Hepatocyte (in vitro differentiated cells): ENCODE measurements at places on chromosomes 7 and 10.

DNA sequence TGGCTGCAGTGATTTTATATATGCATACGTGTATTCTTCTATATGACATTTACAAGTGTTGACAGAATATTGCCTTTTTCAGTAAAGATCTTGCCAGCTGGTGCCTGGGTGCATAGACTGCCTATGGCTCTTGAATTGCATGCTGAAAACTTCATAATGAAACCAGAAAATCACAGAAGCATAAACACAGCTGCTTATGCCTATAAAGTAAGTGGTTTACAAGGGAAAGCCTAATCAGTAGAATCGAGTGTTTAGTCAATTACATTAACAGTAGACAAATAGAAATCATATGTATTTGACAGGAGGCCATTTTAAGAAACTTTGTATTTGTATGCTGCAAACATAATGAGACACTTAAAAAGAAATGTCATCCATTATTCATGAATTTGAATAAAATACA, 82.5 kb downstream of the TMEM168 start:
- no peak for DNase-seq

DNA sequence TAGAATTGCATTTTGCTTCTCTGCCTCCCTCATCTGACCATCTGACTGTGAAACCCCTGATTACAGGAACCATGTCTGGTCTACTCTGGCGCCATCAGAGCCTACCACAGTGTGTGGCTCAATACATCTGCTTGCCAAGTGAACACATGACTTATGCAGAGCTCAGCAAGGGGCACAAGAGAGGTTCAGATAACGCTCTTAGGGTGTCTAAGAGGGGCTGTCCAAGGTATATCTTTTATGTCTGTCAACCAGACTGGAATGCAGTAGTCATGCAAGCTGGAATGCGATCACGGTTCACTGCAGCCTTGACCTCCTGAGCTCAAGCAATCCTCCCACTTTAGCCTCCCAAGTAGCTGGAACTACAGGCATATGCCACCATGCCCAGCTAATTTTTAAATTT, 10.3 kb upstream of the RRP12 start:
- DNase-seq: no peak

GRCh38 chr7:130655286-130655685, 13.3 kb downstream of the COPG2 start:
- no peak for DNase-seq

DNA sequence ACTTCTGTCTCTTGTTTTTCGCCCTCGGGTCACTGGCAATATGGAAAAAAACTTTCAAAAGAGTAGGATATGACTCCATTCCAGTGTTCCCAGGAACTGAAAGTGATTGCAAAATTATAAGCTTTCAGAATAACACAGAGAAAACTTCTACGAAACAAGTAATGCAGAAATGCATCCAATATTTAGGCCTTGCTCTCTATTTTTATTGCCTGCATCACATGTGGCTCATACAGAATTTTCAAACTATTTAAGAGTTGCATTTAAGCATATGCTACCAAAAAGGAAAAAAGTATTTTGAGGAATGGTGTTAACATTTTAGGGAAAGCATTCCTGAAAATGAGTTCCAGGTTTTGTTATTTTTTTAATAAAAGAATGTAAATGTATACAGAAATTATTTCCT, 228.0 kb downstream of the CACNB2 start:
- no peak for DNase-seq

GRCh38 chr10:1424648-1425047, 312.7 kb downstream of the ADARB2 start:
- no peak for DNase-seq

- no peak for DNase-seq
Observed at GRCh38 chr7:96591159-96591899, 118.3 kb downstream of the SEM1 start.

DNA sequence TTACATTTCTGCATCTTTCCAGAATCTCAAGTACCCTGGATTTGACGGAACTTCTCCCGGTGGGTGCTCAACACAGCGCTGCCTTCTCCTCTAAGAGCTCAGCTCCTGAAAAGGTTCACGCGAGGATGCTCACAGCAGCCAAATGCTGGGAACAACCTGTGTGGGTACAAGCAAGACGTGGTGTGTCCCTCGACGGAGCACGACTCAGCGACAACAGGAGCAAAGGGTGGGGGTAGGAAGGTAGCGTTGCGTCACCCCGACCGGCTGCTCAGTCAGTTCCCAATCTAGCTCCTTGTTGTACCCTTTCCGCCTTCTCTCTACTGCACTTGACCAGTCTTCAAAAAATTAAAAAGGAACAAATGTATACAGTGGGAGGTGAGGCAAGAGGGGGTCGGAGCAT, 117.3 kb downstream of the PTPRN2 start:
- no peak for DNase-seq

DNA sequence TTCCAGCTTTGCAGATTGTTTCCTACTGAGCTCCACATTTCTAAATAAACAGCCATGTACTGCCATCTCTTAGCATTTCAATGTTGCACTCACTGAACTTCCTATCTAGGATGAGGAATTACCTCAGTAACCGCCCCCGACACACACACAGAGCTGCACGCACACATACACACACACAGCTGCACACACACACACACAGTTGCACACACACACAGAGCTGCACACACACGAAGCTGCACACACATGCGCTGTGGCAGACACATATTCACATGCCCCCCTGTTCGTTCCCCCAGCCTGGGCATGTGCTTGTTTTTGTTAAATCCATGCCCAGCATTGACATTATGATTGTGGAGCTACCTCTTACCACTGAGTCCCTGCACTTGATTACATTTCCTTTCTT, 39.6 kb upstream of the CNPY1 start:
- no peak for DNase-seq

DNA sequence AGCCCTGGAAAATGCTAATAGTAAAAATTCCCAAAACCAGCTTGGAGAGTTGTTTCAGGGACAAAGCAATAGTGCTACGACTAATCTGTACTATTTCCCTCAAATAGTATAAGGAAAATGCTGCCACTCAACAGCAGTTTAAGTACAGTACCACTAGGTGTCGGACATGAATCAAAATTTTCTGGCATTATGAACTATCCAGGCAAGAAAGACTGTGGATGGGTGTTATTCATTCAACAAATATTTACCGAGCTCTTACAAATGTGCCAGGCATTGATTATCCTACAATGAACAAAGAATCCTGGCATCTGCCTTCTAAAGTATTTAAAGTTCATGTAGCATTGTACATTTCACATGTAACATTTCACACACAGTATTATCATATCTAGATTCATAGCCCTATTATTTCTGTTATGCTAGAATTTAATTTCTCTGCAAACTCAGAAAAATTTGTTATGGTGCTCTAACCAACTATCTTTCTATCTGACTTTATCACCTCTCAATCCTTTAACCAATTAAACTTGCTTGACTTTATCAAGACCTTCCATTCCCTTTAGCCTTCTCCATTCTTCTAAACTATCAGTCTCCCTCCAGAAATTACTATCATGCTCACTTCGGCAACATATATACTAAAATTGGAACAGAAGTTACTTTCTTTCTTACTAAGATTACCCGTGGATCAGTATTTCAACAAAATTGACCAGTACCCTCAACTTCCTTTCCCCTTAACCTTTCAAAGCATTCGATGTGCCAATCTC, 80.6 kb downstream of the ARHGAP21 start:
- peak; percentile 73 for DNase-seq

- no peak for DNase-seq
Observed at GRCh38 chr10:12719365-12719764, 282.1 kb downstream of the CCDC3 start.

DNA sequence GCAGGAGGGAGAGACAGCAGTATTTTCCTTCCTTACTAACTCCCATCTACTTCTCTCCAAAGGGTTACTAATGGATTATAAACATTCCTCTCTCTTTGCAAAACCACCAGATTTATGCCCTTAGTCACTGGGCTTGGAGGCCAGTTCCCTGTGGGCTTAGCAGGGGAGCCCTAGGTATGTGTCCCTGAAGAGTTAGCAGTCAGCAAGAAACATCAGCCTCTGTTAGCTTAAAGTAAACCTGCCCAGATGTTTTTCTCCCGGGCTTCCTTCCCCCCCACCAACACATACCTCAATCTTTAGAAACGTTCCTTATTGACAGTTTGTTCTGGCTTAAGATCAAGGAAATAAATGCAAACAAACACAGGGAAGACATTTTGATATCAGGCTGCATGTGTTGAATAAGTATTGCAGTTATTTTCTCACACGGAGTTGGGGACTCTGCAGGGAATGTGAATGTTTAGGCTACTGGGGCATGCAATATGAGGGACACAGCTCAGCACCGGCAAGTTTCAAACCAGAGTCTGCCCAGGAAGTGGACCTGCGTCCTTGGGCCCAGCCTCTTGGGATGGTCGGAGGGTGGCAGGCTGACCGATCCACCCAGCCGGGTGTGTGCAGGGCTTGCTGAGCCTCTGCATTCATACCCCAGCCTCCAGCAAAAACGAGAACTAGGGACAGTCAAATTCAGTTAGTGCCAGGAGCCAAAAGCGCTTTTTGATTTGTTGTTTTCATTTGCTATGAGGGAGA, 252.0 kb upstream of the GRB10 start:
- peak; percentile 58 for DNase-seq

- DNase-seq: peak; percentile 10
Observed at GRCh38 chr7:153286763-153287162, 527.2 kb downstream of the ACTR3B start.

DNA sequence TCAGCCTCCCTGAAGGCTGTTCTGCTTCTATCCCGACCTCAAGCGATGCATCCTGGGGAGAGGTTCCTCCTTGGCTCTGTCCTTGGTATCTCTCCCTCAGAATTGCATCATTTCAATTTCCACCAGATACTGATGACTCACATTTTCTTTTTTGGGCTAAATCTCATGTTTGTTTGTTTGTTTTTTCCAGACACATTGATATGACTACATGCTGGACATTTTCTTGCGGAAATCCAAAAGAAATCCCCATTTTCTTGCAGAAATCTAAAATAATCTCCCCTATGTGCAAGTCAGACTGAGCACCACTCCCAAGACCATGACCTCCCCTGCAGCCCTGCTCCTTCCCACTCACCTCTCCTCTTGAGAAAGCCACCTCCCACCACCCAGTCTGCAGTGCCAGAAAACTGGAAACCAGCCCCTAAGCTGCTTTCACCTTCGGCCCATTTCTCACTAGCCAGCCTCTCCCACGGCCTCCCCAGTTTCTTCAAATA, 260.2 kb upstream of the PRKCQ start:
- DNase-seq: no peak

DNA sequence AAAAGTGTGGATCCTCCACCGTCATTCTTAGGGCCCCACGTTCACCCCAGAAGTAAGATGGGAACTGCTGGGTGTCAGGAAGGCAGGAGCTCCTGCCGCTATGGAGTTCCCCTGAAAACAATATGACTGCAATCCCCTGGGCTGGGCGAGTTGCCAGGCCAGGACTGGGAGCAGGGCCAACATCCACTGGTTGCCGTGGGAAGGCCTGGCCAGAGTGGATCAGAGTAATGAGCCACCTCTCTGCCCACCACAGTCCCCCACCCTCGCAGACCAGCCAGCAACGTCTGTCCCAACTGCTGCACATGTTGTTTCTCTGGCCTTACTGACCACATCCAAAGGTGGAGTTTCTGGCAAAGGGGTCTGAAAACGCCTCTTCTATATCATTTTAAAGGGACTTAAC, 86.6 kb downstream of the STRA8 start:
- DNase-seq: peak; percentile 59

DNA sequence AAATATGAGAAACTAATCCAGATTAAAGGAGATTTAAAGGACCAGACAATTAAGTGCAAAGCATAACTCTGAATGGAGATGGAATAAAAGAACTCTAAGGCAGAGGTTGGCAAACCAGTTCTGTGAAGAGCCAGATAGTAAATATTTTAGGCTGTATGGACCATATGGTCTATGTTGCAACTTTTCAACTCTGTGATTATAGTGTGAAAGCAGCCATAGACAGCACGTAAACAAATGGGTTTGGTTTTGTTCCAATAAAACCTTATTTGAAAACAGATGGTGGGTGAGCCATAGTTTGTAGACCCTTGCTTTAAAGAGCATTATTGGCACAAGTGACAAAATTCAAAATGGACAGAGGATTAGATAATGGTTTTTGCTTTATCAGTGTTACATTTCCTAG, 884.1 kb downstream of the CCSER2 start:
- no peak for DNase-seq

GRCh38 chr7:40527723-40528122, 392.9 kb downstream of the SUGCT start:
- no peak for DNase-seq

- no peak for DNase-seq
Observed at GRCh38 chr10:42984761-42985325, 92.0 kb upstream of the RET start.

- no peak for DNase-seq
Observed at GRCh38 chr7:94417901-94418300, 23.2 kb downstream of the COL1A2 start.

GRCh38 chr10:108521827-108522492, 1357.5 kb upstream of the SORCS1 start:
- DNase-seq: no peak

DNA sequence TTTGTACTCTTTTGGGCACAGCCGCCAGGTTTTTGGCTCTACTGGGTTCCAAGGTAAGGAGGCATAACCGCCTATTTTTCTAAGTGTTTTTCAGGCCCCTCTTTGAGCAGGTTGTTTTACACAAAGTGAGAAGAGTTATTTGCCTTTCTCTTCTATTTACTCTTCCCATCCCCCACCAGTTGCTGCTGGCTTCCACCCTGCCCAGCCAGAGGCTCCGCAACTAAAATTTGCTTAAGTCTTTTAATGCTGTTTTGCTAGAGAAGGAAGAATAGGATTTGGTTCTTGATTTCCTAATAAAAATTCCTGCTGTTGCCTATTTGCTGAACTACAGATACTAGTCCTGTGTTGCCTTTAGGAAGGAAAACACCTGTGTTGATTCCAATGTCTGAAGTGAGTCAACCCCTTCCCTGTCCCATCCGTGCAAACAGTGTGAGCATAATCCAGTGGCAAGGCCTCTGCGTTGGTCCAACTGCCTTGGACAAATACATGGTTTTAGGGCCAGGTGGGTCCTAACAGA, 1.9 kb downstream of the PLA2G12B start:
- peak; percentile 51 for DNase-seq

GRCh38 chr7:43834463-43835251, 34.7 kb downstream of the MRPS24 start:
- no peak for DNase-seq

- no peak for DNase-seq
Observed at GRCh38 chr7:150425670-150426069, 24.8 kb upstream of the GIMAP8 start.

- DNase-seq: no peak
Observed at GRCh38 chr10:8044331-8044907, 10.1 kb upstream of the GATA3 start.
